Natural killer cell (primary cell): ENCODE measurements at places on chromosomes 3 and 15.
A peak's percentile ranks its signal among the peaks of the same experiment; 100 is the strongest.

GRCh38 chr3:194097141-194097882 lies 38.6 kb upstream of the HES1 start:
- DNase-seq = no peak

- no peak for DNase-seq
Observed at GRCh38 chr15:82043796-82044372, 1.9 kb downstream of the MEX3B start.

- DNase-seq = no peak
Observed at GRCh38 chr3:53729159-53729558, 117.1 kb downstream of the CHDH start.

GRCh38 chr3:13714251-13714916 lies 165.5 kb downstream of the FBLN2 start:
- DNase-seq = no peak

DNA sequence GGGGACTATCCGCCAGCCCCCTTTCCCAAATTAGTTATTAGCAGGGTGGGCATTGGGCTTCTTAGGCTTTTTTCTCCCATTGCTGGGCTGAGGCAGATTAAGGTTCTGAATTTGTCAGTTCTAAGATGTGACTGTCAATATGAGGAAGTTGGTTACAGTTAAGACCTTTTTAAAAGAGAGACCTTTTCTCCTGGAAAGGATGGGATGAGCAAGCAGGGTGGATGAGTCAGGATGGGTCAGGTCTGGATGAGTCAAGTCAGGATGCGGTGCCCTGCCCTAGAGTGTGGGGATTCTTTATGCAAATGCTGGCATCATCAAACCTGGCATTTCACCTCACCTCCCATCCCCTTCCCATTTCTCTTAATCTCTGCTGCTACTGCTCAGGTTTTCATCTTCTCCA lies 1.9 kb downstream of the AEN start:
- peak; percentile 30 for DNase-seq

DNA sequence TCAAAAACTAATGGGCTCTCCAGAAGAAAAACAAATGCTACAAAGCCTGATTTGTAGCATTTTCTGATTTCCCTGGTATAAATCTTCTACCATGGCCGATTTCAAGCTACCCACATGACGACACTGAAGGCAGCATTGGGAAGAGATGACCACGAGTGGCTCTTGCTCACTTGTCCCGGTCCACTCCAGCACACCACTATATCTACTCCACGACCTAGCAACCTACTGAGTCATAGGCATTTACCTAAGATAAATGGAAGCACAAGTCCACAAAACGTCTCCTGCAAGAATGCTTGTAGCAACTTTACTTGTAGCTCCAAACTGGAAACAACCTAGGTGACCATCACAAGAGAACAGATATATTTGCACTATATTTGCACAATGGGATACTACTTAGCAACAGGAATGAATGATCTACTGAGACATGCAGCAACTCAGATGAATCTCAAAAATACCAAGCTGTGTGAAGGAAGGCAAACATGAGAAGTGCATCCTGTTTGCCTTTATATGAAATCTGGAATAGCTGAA lies 60.8 kb upstream of the HES1 start:
- no peak for DNase-seq

DNA sequence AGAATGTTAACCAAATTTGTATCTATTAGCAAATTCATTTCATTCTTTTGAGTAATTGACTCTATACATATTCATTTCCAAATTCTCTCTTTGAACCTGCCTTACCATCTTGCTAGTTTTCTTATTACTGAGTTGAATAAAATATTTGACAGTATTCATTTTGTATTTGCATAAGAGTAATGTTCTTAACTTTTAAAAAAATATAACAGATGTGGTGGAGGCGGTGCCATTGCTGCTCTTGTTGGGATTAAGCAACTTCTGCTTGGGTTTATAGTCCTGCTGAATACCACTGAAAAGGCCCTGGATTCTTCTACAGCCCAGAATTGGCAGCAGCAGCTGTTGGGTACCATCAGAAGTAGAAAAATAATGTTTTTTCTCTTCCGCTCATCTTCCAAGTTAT lies 148.9 kb upstream of the PEX5L start:
- DNase-seq = no peak

GRCh38 chr15:96692826-96693225 lies 362.3 kb downstream of the NR2F2 start:
- no peak for DNase-seq

DNA sequence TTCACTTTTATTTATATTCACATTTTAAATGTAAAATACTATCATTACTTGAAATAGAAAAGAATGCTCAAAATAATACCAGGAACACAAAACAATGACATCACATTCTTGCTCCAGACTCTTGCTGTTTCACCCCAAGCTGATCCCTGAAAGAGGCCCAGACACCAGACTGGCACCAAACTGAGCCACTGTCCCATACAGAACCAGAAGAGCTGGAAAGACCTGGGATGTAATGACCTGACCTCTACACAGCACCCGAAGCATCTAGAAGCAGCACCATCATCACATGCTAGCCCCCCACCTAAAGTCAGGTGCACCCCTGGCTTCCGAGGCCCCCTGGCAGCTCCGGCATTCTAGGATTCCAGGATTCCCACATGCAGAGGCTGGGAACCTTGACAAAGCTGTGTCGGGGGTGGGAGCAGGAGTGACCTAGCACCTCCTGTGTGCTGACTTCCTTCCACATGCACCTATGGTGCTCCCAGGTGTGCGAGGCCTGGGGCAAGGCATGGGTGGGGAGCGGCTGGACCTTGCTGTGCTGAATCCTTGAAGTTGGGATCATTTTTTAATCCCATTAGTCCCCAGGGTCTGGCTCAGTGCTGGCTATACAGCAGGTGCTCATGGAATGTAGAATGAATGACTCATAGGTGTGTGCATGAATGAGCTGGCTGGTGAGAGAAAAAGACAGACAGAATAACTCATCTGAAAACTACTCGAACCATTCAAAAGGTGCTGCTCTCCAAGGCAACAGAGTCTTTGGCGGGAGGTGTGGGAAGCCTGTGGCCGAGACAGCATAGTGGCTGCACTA lies 144.7 kb upstream of the IQSEC1 start:
- no peak for DNase-seq

DNA sequence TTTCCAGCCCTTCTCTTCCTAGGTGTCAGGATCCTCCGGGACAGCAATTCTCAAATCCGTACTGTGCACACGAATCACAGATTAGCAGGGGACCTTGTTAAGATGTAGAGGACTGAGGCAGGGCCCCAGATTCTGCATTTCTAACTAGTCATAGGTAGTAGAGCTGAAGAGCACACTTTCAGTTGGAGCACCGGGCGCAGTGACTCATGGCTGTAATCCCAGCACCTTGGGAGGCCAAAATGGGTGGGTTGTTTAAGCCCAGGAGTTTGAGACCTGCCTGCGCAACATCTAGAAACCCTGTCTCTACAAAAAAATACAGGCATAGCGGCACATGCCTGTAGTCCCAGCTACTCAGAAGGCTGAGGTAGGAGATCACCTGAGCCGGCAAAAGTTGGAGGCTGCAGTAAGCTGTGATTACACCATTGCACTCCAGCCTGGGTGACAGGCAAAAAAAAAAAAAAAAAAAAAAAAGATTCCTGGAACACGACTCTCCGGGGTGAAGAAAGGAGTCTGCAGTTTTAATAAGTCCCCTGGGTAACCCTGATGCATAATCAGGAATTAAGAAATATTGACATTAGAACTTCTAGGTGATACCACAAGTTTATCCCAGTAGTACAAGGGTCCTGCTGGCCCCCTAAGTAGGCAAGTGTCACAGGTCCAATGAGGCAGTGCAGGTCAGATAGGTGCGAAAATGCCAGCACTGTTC lies 21.4 kb upstream of the IGDCC3 start:
- DNase-seq = no peak

- DNase-seq = peak; percentile 34
Observed at GRCh38 chr15:91482799-91483198, 370.7 kb upstream of the SLCO3A1 start.

DNA sequence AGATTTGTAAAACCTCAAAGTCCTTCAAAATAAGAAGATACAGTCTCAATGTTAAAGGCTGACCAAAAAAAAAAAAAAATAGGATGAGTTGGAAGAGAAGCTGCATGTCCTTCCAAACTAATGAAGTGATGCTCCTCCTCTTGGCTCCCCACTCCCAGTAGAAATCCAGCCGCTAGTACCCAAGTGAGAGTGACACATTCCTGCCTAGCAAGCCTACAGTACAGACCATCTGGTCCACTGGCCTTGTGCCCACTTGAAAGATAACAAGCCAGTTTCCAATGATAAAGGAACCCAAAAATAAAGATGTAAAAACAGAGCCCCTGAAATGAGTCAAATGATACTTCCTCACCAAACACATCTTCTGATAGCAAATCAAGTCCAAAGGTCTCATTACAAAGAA lies 258.7 kb upstream of the NSMCE3 start:
- no peak for DNase-seq

- no peak for DNase-seq
Observed at GRCh38 chr15:60128710-60129109, 124.6 kb downstream of the FOXB1 start.

- DNase-seq = no peak
Observed at GRCh38 chr15:29857221-29857789, 35.0 kb upstream of the TJP1 start.

DNA sequence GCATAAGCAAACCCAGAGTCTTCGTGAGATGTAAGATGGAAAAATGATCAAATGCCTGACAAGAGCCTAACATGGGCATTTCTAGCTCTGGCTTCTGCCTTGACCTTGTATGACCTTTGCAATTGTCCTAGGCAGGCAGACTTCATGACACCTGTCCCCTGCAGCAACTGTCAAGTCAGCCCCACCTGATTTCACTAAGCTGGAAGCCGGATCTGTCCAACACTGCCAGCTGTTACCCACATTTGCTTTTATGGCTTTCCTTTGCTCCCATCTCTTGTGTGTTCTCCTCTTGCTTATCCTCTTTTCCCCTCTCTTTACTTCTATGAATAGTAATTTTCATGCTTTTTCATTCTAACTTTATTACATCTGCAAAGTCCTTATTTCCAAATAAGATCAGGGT lies 48.5 kb upstream of the TNIK start:
- no peak for DNase-seq
